Urothelium cell line (cell line): ENCODE measurements at places on chromosomes 13 and 19.
A peak's percentile ranks its signal among the peaks of the same experiment; 100 is the strongest.

GRCh38 chr19:52248241-52248640 lies 21.1 kb upstream of the ZNF766 start:
- no peak for DNase-seq

GRCh38 chr13:100363285-100363711 lies 225.3 kb downstream of the GGACT start:
- DNase-seq = peak; percentile 3

DNA sequence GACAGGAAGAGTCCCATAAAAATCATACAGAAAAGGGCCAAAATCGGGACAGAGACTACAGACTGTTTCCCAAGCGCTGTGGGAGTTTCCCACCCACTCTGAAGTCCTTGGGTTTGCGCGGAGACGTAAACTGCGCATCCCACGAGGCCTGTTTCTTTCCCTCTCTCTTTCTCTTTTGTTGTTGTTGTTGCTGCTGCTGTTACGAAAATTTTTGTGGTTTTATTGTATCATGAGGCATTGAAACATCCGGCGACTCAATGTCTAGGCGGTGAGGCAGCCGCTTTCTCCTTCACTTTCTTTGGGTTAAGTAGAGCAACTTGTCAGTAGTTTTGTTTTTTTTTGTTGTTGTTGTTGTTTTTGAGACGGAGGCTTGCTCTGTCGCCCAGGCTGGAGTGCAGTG lies 1.6 kb upstream of the PPP1R12C start:
- DNase-seq = no peak

DNA sequence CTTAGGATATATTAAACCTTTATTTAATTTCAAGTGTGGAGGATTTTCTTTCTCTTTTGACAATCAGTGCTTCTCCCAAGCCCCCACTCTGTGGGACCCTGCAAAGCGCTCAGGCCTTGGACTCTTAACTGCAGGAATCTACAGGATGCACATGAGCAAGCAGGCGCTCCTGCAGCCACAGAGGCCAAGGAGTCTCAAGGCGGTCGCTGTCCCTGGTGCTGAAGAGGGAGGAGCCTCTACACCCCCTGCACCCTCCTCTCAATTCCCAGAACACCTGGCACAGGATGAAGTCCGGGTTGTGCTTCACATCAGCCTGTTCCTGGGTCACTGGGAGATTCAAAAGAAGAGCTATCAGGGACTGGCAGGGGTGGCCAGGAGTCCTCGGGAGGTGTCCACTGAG lies 13.5 kb downstream of the OR10H4 start:
- no peak for DNase-seq

- no peak for DNase-seq
Measured at GRCh38 chr13:76853921-76854608, 32.1 kb downstream of the KCTD12 start.

GRCh38 chr13:39455521-39456175 lies 147.3 kb downstream of the LHFPL6 start:
- DNase-seq = no peak

DNA sequence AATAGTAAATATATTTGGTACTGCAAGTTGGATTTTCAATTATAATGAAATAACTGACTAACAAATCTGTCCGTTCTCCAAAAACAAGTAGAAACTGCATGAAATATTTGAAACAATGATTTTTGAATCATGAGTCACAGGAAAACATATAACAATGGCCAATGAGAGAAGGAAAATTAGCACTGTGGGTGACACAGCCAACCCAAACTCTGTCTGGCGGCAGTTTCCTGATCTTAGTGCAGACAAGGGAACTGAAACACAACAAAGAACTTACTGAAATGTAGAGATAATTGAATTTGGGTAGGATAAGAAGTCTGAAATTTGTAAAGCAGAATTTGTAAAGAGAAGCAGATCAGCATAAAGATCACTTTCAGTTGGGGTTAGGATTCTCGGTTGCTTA lies 2743.3 kb upstream of the PCDH20 start:
- DNase-seq = no peak

DNA sequence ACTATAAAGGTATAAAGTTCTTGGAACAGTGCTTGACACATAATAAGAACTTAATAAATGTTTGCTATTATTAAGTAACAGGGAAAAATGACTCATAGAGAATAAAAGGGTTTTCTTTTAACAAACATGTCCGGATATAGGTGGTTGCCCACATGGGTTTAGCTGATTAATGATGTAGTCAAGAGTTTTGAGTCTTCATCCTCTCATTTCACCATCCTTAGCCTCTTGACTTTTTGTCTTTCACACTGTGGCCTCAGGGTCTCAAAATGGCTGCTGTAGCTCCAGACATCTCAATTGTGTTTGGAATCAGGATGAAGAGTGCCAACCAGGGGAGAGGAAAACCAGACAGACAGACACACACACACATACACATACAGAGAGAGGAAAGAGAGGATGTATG lies 97.9 kb downstream of the HSPH1 start:
- DNase-seq = no peak

- peak; percentile 26 for DNase-seq
Measured at GRCh38 chr19:43847884-43848283, 20.8 kb downstream of the ZNF283 start.

GRCh38 chr13:30907121-30907861 lies 1.2 kb downstream of the MEDAG start:
- DNase-seq = no peak

DNA sequence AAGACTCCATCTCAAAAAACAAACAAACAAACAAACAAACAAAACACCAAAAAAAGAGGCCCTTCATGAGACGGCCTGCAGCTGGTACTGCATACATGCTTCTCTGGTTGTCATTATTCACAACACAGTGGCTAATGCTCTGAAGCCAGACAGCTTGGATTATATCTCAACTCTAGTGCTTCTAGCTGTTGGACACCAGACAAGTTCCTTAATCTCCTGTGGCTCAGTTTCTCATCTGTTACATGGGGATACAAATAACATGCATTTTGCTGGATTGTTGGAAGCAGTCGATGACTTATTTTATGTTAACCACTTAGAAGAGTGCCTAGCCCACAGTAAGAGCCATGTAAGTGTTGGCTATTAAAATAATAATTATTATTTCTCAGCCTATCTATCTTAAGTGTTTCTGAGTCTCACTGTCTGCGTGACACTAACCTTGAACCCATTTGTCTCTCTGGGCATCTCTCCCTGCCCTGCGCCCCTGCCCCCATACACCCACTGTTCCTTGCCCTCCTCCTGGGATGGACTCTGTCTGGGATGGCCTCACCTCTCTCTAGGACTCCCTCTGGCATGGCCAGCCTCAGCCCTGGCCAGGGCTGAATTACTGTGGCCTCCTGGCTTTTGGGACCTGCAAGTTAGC lies 3.1 kb upstream of the JUNB start:
- DNase-seq = no peak

DNA sequence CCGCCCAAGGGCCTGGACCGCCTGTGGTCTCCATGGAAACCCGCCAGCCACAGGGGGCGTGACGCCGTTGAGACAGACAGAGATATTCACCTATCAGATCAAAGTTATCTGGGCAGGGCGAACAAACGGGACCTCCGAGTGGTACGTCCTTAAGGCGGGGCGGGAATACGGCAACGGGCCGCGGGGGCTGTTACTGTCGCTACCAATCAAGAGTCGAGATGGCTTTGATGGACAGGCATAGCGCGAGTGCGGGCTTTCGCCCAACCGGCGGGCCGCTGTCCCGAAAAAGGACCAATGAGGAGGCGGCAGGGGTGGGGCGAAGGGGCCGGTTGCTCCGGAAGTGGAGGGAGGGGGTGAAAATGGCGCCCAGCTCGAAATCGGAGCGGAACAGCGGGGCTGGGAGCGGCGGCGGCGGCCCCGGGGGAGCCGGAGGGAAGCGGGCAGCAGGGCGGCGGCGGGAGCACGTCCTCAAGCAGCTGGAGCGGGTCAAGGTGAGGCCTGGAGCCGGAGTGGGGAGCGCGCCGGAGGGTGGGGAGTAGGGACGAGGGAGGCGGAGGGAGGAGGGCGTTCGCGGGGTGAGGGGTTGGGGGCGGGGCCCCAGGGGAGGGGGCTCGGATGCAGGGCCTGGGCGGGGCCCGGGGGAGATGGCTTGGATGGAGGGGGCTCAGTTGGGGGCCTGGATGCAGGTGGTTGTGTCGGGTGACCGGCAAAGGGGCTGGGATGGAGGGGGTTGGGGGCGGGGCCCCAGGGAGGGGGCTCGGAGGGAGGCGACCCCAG lies at the start of gene DCAF15:
Gene DCAF15 (plus strand): TSS at position 356 of the 777 bp plus-strand sequence. CDS start 4 bp downstream, at position 360.
- peak; percentile 99 for DNase-seq

- DNase-seq = no peak
Measured at GRCh38 chr19:13788991-13789390, 6.3 kb upstream of the ZSWIM4 start.

DNA sequence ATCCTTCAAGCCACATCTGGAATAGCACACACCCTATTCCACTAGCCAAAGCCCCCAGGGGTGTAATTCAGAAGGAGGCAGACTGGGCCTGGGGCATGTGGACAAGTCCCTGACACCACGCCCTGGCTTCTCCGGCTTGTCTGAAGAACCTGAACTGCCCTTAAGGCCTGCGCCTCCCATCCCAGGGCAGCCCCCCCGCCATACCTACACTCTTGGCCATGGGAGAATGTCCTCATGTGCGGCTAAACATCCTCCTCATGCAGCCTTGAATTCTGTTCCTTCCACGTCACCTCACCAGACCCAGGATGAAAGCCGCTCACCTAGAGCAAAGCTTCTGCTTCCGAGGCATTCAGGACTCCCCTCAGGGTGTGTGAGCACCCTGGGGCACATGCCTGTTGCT lies 24.3 kb upstream of the POU2F2 start:
- DNase-seq = no peak

DNA sequence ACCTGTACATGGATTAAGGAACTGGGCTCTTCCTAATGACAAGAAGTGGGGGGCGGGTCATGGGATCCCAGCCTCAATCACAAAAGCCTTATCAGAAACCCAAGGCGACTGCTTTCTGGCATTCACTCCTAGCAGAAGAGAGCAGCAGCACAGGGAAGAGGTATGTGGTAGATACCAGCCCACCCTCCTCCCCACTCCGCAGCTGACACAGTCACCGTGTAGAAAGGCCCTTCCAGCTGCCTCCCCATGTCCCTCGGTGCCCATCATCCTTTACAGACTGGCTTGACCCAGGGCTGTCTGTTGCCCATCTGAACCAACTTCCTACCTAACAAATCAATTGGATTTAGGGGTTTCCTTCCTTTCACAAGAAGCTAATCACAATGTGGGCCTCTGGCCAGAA lies 3.1 kb upstream of the DHRS12 start:
- no peak for DNase-seq

- no peak for DNase-seq
Measured at GRCh38 chr19:1955171-1956121, 14.5 kb downstream of the CSNK1G2 start.

DNA sequence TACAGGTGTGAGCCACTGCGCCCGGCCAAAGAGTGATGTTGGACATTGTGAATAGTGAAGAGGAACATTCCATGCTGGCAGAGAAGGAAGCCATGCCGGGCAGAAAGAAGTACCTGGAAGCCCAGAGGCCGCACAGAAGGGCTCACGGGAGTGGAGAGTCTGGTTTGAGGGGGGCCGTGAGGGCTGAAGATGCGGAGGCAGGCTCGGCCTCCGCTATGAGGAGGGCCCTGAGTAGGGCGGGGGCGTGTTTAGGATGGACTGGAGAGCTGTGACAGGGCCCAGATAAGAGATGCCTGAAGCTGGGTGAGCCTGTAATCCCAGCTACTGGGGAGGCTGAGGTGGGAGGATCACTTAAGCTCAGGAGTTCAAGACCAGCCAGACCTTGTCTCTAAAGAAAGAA lies 1.6 kb downstream of the JOSD2 start:
- DNase-seq = no peak

- no peak for DNase-seq
Measured at GRCh38 chr19:42202290-42202880, 15.1 kb downstream of the DEDD2 start.

GRCh38 chr13:93951951-93952350 lies 527.5 kb downstream of the DCT start:
- DNase-seq = no peak

DNA sequence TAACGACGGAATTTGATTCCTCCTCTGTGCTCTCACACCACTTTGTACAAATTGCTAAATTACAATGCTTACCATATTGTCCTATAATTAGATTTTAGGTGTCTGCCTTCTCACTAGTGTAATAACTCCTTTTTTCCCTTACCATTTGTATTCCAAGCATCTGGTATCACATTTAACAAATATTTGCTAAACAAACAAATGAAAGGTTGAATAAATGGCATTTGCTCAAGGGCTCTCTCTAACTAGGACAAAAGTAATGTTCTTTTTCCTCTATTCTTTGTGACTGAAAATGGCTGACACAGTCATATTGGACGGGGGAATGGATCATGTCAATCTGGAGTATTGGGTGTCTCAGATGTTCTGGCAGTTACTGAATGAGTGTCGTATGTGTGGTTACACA lies 99.7 kb downstream of the ENOX1 start:
- no peak for DNase-seq

GRCh38 chr19:52369559-52370340 lies at the start of gene ZNF880:
Gene ZNF880, plus strand, starts transcription at chr19:52369923. Its CDS starts 43 bp downstream, at chr19:52369966.
- DNase-seq = no peak

- DNase-seq = no peak
Measured at GRCh38 chr13:28851422-28851821, 31.3 kb downstream of the MTUS2 start.

DNA sequence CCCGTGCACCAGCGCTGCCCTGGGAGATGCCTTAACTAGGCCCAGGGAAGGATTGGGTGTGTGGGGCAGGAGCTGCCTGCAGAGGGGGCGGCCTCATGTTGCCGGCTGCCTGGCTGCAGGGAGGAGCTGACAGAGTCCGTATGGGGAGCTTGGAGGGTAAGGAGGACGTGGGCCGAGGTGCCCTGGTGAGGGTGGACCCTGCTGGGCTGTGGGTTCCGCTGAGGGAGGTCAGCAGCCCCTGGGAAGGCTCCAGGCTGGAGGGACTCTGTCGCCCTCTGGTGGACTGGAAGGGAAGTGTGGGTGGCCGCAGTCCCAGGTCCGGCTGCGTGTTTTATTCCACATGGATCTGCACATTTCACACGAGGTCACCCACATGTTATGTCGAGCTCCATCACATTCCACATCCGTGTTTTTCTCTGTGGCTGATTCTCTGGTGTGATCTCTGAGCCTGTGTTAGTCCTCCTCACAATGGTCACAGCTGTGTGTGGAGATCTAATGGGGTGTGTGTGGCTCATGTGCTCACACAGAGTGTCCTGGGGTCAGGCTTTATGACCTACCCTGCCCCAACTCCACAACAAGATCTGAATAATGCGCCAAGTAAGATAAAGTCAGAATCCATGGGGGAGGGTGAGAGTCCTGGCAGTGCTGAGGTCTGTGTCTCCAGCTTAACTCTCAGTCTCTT lies 1.8 kb upstream of the CEACAM8 start:
- peak; percentile 57 for DNase-seq

- no peak for DNase-seq
Measured at GRCh38 chr19:56341948-56342347, 27.3 kb upstream of the ZSCAN5A start.
